Endothelial cell (in vitro differentiated cells): ENCODE measurements at places on chromosomes 3 and 15.

DNA sequence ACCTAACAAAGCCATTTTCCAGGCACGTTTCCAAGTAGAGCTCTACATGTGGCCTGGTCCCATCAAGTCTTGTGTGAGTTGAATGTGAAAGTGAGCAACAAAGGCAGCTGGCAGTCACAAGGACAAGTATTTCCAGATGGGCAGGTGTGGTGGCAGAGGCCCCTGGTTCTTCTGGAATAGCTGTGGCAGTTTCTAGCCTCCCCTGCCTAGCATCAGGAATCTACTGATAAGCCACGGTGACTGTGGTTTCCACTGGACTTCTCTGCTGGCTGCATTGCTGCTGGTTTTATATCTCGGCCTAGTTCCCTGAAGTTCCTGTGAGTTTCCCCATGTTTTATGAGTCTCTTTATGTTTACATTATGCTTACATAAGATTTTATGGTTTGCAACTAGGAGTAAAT, 117.7 kb downstream of the GOLIM4 start:
- no peak for DNase-seq

DNA sequence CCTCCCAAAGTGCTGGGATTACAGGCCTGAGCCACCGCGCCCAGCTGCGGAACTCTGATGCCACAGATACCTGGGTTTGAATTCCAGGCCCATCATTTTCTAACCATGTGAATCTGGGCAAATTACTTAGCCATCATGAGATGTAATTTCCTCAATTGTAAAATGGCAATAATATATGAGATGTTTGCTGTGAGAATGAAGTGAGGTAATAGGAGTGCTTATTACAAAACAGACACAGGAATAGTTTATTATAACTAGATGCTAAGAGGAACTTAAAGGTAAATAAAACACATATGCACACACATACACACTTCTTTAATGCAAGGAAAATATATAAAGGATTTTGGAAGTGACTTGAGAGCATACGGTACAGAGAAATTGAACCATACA, 64.7 kb upstream of the TNIK start:
- DNase-seq: no peak

- no peak for DNase-seq
Measured at GRCh38 chr3:126537730-126538281, 13.9 kb downstream of the CHST13 start.

DNA sequence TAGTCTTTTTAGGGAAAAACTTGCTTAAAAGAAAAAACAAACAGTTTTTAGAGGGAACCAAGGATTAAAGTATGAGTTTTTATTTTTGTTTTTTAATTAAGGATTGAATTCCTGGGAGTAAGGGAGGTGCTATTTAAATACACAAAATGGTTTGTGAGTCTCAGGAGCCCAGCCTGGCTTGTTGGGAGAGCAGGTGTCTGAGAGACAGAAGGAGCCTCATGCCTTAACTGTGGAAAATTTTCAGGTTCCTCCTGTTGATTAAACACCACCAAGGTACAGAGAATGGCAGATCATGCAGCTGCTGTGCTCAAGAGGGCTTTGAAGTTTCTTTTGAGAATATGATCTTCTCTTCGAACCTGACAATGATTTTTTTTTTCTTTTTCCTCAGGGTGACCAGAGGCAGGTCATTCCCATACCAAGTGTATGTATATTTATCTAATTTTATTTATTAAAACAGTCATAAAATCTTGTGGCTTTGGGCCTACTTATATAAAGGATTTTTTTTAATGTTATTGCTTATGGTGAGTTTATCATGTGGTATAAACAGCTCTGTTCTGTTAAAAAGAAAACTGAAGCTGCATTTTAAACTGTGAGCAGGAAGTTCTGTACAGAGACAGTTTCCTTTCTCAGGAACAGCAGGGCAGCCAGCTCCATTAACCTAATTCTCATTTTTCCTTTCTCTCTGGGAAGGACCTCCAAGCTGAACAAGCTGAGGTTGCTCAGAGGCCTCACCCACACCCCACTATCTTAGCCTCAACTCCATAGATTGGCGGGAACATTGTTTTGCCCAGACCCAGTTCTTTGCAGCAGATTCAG, 33.7 kb upstream of the VILL start:
- no peak for DNase-seq

DNA sequence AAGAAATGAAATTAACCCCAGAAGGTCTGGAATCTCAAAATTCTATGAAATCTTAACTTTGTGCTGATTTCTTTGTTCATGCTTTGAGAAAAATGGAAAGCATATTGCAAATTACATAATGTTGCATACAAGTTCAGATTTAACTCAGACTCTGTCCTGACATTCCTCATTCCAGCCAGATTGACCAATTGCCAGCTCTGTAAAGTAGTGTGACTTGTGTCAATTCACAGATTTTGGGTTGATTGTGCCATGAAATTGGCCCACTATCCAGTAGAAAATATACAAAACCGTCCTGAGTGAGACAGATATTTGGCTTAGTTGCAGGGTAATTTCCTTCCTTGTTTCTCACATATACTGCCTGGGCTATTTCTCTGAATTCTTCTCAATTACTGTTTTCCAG, 1312.6 kb downstream of the ROBO1 start:
- no peak for DNase-seq

DNA sequence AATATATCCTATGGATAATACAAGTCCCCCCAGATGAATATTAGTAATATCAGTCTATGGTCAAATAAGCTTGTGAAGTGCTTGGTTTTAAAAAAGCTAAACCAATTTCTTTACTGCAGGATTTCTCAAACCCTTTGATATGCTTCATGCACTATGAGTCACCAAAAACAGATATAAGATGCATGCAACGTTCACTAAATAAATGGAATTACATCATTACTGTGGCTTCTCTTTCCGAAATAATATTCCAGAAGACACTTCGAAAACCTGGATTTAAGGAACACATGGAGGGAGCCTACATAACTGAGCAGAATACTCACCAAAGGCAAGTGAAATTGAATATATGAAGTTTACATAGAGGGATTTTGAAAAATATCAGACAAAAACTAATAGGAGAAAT, 126.3 kb upstream of the ABI3BP start:
- no peak for DNase-seq

GRCh38 chr3:88189361-88189810, 39.6 kb downstream of the C3orf38 start:
- DNase-seq: no peak

DNA sequence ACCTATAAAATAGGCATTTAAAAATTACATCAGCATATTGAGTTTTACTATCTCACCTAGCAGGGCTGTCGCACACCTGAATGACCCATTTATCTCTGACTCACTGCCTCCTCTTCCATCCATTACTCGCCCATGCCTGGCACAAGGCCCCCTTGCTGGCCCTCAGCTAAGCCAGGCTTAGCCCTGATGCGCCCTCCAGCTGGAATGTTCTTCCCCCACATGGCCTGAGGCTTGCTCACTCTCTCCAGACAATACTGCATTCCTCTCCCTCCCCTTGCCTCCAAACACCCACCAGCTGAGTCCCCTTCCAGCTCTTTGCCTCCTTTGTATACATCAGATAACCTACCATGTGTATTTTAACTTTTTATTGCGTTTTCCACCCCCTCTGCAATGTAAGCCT, 7.2 kb downstream of the SH3BP5 start:
- DNase-seq: no peak

DNA sequence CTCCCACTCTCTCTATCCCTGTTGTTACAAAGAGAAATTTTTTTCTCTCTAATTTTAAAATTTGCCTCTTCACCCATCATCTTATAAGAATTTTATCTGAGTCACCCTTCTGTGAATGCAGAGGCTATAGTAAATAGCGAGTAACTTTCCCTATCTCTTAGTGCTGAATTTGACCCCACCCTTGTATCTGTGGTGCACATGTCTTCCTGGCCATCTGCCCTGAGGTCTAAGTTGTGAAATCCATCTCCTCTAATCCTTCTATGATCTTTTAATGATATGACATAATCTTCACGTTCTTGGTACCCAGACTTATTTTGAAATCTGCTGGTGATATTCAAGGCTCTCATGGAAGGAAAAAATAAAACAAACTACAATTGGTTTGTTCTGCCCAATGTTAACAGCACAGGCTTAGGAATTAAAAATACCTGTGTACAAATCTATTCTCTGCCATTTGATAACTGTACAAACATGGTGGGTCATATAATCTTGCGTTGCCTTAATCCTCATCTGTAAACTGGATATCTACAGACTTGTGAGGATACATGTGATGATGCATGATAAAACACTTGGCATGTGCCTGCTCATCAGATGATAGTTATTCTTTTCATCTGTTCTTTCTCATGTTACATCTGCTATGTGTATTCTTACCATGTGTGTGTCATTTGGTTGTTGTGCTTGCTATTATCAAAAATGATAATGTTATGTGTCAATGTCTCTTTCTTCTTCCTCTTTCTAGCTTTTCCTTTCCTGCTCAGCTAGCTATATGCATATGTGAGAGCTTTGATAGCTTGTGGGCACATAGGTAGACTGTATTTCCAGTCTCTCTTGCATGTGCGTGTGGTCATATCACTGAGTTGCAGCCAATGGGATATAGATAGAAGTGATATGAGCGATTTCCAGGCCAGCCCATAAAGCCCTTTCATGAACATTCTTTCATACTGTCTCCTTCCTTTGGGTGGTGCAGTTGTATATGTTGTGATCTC, 13.7 kb upstream of the CCR3 start:
- DNase-seq: no peak

- DNase-seq: no peak
Measured at GRCh38 chr3:71000483-71000882, 583.0 kb downstream of the FOXP1 start.

- no peak for DNase-seq
Measured at GRCh38 chr3:77427528-77427927, 387.6 kb downstream of the ROBO2 start.

GRCh38 chr3:115947325-115947724, 324.0 kb downstream of the GAP43 start:
- no peak for DNase-seq

DNA sequence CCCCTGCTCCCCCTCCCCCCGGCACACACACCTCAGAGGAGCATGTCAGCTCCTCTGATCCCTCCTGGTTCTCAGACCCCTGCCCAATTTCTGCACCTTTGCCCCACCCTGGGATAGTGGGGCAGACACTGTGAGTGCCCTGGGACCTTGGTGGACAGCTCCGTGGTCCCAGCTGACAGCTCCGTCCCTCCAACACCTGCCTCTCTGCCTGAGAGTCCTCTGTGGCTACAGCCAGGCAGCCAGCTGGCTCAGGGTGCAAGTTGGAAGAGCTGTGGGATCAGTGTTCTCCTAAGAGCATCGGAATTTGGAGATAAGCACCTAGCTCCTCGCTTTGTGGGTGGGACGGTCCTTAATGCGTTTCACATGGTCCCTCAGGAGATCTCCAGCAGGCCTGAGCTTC, 43.7 kb upstream of the PGPEP1L start:
- DNase-seq: no peak

- DNase-seq: no peak
Measured at GRCh38 chr3:187292181-187292580, 644 bp upstream of the MASP1 start.

- DNase-seq: no peak
Measured at GRCh38 chr3:127170814-127171213, 22.1 kb upstream of the PRR23E start.

DNA sequence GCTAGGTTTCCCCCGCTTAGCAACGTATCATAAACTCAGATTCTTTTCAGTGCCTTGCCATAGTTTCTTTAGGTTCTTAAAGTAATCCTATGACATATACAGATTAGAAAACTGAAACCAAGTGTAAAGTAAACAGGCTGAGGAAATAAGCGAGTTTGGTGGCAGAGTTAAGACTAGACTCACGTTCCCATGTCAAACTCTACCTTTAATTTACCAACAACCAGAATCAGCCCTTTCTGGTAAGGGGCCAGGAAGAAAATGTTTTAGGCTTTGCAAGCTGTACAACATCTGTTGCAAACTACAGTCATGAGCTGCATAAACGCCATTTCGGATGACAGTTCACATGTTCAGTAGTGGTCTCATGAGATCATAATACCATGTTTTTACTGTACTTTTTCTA, 128.0 kb upstream of the PRICKLE2 start:
- DNase-seq: no peak

GRCh38 chr3:159844801-159845261, 143.8 kb upstream of the IL12A start:
- no peak for DNase-seq
